ENCODE measurements at places on chromosomes 16 and 17. TPM values are rescaled to one million over a fixed set of nuclear protein-coding genes. Genes with fewer than 3 reads are reported as not detected.

Gene KRTAP3-1
- total RNA-seq: 0.64 TPM

Gene SPNS2
- 0.54 TPM for total RNA-seq

Gene CFAP52
- total RNA-seq: not detected

DNA sequence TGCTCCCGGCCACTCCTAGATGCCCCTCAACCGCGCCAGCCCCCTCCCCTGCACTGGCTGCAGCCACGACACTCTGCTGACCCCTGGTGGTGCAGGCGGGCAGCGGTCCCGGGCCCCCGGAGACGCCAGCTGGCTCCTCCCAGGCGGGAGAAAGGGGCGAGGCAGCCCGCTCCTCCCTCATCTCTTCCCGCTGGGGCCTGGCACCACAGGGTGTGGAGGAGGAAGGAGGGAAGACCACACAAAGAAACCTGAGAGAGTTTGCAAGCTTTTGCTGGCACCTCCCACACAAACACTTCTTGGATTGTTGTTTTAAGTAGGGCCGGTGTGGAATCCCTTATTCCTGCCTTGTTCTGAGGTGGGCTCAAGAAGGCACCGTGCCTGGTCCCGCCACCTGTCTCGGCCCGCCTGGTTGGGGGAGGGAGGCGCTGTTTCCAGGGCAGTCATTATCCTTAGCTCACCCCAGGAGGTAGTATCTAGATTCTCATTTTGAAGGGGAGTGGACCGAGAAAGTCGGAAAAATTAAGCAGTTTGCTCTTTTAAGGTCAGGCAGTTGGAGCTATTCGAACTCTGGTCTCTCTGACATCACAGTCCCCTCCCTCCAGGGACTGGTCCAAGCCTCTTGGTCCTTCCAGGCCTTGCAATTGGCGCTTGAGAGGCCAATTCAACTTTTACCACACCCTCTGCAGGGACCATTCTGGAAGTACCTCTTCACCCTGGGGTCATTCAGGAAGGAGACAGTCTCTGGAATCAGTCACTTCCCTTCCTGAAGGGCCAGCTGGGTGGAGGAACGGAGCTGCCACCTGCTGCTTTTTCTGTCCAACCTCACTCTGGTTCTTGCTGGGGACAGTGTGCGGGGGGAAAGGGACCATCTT, 959 bp upstream of the ANKRD13B start:
- DNase-seq: peak; percentile 81

DNA sequence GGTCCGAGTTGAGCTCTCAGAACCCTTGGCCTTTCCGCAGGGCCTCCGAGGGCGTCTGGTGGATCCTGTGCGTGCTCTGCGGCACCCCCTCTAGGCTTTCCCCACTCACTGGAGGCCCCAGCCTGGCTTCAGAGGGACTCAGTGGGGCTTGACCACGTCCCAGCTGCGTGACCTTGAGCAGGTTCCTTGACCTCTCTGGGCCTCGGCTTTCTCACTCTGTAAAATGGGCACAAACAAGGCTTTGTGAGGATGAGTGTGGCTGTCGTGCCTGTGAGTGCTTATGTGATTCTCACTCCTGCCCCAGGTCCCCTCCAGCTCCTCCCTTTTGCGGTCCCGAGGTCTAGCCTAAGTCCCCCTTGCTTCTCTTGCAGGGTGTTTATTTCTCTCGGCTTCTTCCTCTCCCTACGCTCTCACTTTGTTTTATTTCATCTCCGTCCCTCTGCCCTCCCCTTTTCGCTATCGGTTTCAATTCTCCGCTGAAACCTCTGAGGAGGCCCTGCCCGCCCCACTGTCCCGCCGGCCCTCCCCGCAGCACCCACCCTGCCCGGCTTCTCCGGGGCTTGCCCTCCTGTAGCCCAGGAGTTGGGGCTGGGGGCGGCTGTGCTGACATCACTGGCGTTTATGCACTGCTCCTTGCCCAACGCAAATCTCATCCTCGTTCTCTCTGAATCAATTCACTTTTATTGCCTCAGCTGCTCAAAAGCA, 82.3 kb upstream of the CBX4 start:
- DNase-seq: no peak

DNA sequence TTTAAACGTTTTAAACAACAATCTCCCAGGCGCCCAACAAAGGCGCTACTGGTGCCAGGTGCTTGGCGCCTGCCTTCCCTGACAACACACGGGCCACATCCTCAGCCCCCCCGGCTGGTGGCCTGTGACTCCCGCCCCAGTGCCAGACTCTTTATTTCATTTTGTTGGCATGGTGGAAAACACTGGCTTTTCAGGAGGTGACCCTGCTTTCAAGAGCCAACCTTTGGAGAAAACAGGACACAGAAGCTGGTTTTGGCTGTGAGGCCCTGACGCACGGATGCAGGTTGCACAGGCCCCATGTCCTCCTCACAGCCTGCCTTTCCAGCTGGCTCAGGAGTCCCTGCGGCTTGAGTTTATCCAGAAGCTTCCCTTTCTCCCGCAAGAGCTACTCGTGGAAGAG, 100.0 kb downstream of the METRNL start:
- DNase-seq: no peak

DNA sequence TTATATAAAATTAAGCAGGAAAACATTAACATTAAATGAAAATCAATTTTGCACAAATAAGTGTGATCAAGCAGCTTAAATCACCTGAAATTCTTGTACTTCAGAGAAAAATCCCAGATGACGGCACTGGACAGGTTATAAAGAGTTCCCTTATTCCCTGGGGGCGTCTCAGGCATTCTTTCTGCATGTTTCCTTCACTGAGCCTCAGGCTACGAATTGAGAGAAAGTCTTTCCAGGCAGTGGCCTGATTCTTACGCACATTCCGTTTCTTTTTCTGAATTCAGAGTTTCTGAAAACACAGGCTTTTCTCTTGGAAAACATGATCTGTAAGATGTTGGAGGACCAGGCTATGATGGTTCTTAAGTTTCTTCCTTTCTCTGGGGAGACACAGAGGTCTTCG, 22.1 kb upstream of the PITPNM3 start:
- DNase-seq: no peak

- no peak for DNase-seq
Measured at GRCh38 chr17:40445751-40446468, 2.7 kb downstream of the IGFBP4 start.

GRCh38 chr16:31061813-31062440, 12.1 kb downstream of the ZNF668 start:
- DNase-seq: no peak

- DNase-seq: no peak
Measured at GRCh38 chr16:89000207-89000959, 23.4 kb upstream of the CBFA2T3 start.

GRCh38 chr17:19357761-19358160, 4.8 kb downstream of the B9D1 start:
- no peak for DNase-seq

- peak; percentile 26 for DNase-seq
Measured at GRCh38 chr16:48978501-48978900, 303.1 kb downstream of the CBLN1 start.

- no peak for DNase-seq
Measured at GRCh38 chr16:73713251-73713650, 583.4 kb upstream of the PSMD7 start.

GRCh38 chr16:54431041-54431996, 144.7 kb upstream of the IRX3 start:
- DNase-seq: peak; percentile 78

- DNase-seq: no peak
Measured at GRCh38 chr16:2852731-2853507, 5.1 kb downstream of the PRSS22 start.

DNA sequence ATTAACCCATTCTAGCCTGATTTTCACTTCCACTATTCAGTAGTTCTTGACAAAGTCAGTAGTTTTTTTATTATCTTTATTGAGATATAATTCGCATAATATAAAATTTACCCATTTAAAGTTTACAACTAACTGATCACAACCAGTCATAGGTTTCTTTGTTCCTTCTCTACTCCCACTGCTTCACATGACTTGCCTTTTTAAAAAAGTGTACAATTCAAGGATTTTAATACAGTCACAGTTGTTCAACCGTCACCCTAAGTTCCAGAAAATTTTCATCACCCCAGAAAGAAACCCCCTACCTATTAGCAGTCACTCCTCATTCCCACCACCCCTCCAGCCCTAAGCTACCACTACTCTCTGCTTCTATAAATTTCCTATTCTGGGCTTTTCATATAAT, 162.5 kb downstream of the TRIM37 start:
- no peak for DNase-seq

GRCh38 chr17:50187751-50188530, 13.5 kb downstream of the COL1A1 start:
- DNase-seq: no peak

DNA sequence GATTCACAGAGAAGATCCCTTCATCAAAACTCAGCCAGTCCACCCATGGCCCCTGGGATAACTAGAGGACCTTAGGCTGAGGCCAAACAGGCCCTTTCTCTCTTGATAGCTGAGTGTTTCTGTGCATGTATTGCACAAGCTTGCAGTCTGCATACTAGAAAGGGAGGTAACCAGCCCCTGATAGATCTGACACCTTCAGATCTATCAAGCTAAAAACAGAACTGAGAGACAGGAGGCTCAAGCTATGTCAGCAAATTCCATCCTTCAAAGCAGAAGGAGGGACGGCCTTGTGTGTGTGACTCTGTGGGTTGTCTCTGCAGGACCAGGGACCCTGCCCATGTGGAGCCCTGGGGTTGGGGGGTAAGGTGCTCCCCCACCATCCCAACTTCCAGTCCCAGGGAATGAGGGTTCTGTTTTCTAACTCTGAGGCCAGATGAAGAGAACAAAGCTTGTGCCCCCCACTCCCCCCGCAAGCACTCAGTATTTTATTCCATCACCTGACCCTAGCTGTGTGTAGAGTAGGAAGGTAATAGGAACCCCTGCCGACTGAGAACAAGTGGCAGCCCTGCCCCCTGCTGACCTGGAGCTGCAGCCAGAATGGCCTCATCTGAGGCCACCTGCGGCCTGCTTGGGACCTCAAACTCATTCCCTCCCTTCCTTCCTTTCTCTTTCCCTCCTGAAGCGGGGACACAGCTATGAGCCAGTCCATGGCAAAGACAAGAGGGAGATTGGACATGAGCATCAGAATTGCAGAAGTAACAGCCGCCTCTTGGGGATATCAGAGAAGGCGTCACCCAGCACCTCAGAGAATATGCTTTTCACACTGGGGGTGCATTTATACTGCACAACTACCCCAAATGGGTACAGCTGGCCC, 63.8 kb downstream of the SMPD3 start:
- no peak for DNase-seq

- DNase-seq: no peak
Measured at GRCh38 chr17:76735586-76736348, 1.4 kb downstream of the SRSF2 start.

- DNase-seq: no peak
Measured at GRCh38 chr16:69490707-69491324, 66.4 kb downstream of the CYB5B start.

DNA sequence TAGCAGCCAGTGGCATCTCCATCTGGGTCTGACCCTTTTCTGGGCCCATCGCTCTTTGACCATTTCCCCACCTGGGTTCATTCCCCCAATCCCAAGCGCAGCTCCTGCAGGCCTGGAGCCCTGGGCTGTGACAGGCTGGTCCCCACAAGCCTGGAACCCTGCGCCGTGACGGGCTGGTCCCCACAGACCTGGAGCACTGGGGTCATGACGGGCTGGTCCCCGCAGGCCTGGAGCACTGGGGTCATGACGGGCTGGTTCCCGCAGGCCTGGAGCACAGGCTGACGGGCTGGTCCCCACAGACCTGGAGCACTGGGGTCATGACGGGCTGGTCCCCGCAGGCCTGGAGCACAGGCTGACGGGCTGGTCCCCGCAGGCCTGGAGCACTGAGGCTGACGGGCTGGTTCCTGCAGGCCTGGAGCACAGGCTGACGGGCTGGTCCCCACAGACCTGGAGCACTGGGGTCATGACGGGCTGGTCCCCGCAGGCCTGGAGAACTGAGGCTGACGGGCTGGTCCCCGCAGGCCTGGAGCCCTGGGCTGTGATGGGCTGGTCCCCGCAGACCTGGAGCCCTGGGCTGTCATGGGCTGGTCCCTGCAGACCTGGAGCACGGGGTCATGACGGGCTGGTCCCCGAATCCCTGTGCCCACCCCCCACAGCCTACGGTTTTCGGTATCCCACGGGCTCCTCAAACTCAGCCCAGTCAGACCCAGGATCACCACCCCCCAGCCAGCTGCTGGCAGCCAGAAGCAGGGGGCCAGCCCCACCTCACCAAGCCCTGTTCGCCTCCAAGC, 16.6 kb downstream of the TMC6 start:
- no peak for DNase-seq

DNA sequence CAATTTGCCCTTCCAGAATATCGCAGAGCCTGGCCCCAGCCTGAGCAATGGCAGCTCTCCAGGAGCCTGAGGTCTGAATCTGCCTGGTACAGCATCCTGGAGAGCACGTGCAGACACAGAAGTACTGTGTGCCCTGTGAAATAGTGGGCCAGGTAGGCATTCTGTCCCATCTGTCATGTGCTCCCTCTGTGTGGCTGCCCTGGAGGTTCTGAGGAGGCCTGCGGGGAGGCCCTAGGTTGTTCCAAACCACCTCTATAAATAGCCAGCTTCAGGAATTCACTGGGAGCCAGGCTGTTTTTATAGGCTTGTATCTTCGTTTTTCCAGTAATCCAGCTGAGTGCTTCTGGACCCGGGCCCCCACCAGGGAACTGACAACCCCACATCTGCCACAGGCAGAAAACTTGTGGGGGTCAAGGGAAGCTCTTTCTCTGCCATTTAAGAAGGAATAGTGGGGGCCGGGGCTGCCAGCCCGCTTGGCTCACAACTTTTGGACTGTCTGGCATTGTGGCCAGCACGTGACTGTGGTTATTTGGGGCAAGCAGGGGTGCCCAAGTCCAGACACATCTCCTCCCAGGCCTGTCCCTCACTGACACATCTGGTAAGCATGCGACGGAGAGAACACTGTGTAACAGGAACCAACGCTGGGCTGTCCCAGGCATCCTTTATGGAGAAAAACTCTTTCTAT, 356.3 kb upstream of the TNRC6C start:
- DNase-seq: peak; percentile 81

DNA sequence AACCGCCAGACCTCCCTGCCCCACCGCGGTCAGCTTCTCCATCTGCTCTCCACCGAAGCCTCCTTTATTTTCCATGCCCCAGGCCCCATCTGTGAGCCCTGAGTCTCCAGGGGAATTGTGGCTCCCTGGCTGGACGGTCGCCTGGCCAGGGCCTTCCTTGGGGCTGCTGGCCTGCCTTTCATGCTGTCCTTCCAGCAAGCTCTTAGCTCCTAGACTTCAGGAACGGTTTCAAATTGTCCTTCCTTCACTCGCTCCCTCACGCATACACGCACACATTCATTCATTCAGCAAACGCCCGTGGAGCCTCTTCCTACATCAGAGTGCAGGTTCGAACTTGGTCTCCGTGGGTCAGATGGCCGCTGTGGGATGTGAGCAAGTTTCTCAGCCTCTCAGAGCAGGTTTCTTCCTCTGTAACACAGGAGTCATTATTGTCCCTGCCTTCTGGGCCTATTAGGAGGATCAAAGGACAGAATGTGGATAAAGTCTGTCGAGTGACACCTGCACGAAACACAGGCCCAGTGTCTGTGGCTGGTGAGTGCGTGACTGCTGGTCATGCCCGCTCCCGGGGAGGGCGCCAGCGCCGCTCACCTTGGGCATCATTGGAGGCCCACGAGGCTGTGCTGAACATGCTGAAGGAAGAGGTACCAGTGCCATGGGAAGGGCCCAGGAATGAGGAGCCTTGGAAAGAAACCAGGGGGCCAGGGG, 18.7 kb upstream of the GSE1 start:
- no peak for DNase-seq

GRCh38 chr17:15185625-15185991, 79.5 kb downstream of the PMP22 start:
- no peak for DNase-seq
